ENCODE measurements at places on chromosomes 6 and 20.

- no peak for DNase-seq
Observed at GRCh38 chr6:168545428-168545827, 104.4 kb downstream of the SMOC2 start.

GRCh38 chr6:140366991-140367390 lies 992.5 kb upstream of the CITED2 start:
- no peak for DNase-seq

DNA sequence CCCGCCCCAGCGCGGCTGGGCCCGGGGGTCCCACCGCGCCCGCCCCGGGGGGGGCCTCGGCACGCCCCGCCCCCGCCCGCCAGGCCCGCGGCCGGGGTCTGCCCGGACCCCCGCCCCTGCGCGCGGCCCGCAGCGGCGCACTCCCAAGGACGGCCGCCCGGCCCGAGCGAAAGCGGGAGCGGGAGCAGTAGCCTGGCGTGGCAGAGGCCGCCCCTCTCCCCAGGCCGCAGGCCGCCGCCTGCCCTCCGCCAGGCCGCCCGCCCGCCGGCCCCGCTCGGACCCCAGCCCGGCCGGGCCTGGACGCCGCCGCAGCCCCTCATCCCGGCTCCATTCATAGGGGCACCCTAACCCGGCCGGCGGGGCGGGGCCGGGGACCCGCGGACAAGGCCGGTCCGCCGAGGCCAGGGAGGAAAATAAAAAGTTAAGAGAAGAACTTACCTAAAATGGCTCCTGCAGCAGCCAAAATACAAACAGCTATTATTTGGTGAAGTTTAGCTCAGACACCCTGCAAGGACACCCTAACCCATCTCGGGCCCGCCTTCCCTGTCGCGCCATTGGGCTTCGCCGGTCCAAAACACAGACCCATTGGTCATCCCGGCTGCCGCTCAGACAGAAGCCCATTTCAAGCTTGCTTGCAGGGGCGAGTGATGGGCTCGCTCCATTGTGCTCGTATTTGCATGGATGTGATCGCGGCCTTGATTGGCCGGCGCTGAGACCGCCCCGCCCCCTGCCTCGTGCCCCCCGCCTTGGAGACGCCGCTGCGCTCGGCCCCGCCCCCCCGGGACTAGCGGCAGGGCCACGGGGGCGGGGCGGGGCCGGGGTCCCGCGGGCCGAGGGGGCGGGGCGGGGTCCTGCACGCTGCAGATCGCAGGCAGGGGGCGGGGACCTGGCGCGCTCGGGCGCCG lies at the start of gene CHD6:
TSS of gene CHD6 (minus strand) at position 476 of the 905 bp plus-strand sequence. CDS start 67,040 bp downstream, outside the sequence.
- DNase-seq, result peak; percentile 99

- no peak for DNase-seq
Observed at GRCh38 chr6:38346291-38347079, 293.2 kb downstream of the BTBD9 start.

DNA sequence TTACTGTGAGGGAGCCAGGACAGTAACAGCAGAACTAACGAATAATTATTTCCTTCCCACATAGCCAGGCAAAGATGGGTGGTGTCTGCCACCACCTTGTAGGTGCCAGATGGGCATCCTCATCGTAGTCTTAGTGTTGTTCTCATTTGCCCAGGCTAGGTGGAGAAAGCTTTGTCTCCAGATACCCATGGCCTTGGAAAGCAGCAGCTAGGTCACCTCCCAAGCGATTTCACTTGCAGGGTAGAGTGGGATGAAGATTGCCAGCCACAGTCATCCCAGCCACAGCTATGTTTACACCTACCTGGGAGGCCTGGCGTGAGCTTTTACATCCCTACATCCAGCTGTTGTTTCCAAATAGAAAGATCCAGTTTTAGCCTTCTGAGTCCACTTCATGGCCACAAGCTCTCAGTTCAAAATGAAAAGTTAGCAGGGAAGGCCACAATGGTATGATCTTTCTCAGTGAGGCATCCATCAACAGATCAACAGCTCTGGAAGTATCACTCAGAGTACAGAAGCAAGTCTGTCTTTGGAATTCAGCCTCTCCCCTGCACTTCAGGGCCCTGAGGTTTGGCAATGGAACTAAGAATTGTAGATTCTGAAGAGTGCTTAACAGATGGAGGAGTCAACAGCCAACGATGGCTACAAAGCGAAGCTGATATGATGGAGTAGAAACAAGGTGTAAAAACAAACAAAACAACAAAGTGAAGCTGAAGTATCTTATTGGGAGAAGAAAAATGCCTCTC lies 11.0 kb upstream of the SNRPC start:
- DNase-seq, result no peak

DNA sequence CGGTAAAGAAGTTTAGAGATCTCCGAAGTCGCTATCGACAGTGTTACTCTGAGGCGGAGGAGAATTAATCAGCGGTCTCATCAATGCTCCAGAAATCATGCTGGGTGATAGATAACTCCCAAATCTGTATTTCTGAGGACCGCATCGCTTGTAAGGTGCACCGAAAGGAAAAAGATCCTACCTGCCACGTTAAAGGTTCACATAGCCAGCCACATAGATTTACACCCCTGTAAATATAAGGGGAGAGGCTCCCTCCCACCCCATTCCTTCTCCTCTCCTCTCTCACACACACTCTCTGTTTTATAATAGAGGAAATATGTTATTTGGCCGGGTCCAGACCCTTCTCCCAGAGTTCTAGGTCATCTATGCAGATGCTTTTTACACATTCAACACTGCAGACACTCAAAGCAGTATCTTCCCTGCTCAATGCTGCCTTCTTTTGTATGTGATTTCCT lies 620 bp upstream of the DEK start:
- no peak for DNase-seq

GRCh38 chr20:36101192-36101591 lies 53.3 kb upstream of the EPB41L1 start:
- no peak for DNase-seq

DNA sequence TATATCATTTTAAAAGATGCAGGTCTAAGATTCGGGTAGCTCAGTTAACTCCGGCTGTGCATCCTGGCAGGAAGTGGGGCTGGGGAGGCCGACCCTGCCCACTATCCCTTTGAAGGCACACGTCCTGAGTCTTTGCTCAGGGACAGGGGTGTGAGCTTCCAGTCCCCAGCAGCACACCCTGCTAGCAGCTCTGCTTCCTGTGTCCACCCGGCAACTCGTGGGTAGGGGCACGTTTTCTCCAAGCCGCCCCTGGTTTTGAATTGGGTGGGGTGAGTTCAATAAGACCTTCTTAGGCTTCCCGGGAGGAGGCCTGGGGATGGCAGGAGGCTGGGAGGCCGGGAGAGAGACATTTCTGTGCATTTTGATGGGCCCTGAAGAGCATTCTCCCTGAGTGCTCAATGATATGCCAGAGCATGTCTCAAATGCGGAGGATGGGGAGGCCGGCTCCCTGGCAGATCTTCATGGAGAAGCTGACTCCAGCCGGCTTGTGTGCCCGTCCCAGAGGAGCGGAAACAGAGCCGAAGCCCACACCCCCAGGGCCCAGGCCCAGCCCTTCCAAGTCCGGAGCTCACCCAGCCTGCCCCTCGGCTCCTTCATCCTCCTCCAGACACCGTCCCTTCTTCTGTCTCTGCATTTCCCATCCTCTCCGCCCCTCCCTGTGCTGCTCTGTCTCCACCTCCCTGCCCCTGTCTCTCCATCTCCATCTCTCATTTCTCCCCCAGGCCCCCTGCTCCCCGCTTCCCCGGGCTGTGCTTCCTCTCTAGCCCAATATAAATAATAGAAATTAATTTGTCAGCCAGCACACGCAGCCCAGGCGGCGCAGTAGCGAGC lies 36.3 kb upstream of the ZFAND3 start:
- peak; percentile 64 for DNase-seq

GRCh38 chr20:17615645-17616479 lies 46.0 kb downstream of the DSTN start:
- no peak for DNase-seq

GRCh38 chr20:62446481-62446880 lies 19.1 kb upstream of the RBBP8NL start:
- no peak for DNase-seq

DNA sequence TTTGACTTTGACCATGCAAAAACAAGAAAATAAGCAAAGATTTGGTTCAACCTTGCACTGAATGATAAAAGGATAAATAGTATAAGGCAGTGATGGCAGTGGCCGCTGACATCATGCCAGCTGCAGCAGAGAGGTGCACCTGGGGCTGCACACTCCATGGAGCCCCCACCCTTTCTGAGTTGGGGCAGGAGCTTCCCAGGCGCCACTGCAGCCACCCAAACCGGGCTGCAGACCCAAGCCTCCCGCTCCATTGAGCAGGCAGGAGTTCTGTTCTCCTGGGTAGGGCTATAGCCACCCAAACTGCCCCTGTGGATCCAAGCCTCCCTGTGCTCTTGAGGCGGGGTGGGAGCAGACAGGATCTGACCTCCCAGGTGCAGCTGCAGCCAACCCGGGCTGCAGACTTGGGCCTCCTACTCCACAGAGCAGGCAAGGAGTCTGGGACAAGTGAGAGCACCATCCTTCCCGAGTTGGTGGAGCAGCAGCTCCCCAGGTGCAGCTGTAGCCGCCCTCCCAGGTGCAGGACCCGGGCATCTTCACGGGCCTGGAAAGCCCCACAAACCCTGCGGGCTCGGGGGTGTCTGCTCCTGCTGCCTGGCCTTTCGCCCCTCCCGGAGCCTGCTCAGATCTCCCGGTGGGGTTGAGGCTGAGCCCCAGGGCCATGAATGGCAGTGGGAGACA lies 537.9 kb downstream of the TENT5A start:
- no peak for DNase-seq

DNA sequence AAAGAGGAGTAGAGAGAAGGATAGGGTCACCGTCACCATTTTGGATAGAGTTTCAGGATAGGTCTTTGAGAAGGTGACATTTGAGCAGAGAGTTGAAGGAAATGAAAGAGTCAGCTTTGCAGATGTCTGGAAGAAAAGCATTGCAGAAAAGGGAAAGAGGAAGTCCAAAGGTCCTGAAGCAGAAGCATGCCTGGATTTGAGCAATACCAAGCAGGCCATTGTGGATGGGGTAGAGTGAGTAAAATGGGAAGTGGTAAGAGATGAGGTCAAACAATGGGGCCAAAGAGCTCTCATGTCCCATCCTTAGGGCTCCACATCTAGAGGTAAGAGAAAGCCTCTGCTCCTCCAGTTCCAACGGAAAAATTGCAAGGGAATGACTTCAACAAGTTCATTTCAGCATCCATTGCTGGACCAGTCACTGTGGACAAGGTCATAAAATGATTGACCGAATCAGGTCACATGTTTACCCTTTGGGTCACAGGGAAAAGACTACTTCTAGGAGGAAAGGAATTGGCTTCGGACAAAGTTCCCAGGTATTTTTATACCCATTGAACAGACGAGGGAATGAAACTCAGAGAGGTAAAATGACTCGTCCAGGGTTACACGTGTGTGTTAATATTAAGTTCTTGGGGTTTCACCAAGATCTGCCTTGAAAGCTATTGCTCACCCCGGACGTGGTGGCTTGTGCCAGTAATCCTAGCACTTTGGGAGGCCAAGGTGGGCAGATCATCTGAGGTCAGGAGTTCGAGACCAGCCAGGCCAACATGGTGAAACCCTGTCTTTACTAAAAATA lies 6.6 kb upstream of the SAMHD1 start:
- no peak for DNase-seq

- no peak for DNase-seq
Observed at GRCh38 chr6:148837941-148838340, 91.1 kb downstream of the UST start.

DNA sequence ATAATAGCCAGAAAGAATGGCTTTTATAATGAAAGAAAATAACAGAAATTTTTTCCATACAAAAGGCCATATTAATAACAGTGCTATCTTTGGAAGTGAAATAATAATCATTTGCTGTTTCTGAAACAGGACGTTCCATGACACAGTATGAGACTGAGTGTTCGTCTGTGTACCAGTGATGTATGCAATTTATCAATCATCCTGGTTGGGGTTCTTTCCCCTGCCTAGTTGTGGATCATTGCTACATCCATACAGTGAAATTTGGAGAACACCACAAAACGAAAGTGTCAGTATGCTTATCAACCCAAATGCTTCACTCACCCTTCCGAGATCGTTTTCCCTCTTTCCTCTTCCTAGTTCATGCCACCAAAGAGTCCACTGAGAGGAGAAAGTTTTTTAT lies 151.4 kb upstream of the PRDM1 start:
- no peak for DNase-seq

DNA sequence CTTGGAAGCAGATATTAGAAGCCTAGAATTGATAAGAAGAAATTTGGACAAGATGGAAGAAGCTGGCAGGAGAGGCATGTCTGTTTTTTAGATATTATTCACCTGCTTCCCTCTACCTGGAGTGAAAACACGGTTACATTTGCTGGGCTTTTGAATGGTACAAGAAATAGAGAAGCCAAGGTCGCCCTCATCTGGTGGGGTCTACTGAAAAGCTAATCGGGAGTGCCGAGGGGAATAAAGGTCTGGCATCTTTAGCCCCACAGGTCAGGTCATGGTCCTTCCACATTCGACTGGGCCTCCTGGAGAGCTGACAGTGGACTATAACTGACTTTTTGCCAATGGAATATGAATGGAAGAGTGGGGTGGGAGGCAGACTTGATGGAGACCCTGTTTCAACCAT lies 4.6 kb upstream of the C2 start:
- DNase-seq, result no peak

- no peak for DNase-seq
Observed at GRCh38 chr20:39117491-39117890, 155.3 kb downstream of the DHX35 start.

GRCh38 chr6:101402622-101403031 lies 9.1 kb downstream of the GRIK2 start:
- DNase-seq, result peak; percentile 29

GRCh38 chr20:32314768-32315167 lies 37.3 kb downstream of the KIF3B start:
- no peak for DNase-seq

DNA sequence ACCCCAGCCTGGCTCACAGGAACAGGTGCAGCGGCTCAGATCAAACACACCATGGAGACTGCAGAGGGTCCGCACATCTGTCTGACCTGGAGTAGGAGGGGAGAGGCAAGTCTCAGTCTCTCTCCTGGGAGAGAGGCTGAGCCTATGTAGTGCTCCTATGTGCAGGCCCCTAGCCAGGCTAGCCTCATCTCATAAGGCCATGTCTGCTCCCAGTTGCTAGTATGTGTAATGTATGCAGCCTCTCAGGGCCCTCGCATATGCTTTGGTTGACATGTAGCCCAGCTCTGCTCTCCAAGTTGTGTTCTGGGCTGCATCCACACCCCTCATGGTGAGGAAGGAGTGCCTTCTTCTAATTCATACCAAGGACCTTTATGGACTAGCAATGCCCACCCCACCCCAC lies 11.8 kb downstream of the TNXB start:
- DNase-seq, result no peak

DNA sequence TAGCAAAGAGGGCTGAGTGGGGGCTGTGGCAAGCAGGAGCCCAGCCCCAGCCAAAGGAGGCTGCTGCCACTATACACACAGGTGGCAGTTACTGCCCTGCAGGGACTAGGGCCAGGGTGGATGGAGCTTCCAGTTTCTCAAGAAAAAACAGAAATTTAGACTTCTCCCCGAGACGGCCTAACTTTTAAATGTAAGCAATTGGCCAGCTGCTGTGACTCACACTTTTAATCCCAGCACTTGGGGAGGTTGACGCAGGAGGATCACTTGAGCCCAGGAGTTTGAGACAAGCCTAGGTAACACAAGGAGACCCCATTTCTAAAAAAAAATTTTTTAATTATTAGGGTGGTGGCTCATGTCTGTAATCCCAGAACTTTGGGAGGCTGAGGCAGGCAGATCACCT lies 98.2 kb upstream of the NFATC2 start:
- no peak for DNase-seq
